ENCODE measurements at places on chromosomes 12 and 14.

- no peak for DNase-seq
Measured at GRCh38 chr12:3186546-3187215, 109.5 kb downstream of the TSPAN9 start.

DNA sequence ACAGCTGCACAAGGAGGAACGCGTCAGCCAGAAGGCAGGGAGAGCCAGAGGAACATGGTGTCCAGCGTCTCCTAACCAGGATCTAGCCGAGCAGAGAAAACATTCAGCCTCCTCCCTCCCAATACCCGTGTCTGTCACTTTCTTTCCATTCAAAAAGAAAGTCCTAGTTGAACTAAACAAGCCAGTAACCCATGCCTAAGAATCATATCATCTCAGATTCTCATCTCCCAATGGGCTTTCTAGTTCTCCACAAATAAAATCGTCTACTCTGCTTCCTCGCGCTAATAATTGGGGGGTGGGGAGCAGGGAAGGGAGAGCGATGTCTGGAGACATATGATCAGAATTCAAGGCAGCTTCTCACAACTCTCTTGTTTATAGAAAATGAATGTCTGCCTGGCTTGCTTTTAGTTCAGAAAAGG lies 7.4 kb downstream of the NKX2-1 start:
- DNase-seq: no peak

DNA sequence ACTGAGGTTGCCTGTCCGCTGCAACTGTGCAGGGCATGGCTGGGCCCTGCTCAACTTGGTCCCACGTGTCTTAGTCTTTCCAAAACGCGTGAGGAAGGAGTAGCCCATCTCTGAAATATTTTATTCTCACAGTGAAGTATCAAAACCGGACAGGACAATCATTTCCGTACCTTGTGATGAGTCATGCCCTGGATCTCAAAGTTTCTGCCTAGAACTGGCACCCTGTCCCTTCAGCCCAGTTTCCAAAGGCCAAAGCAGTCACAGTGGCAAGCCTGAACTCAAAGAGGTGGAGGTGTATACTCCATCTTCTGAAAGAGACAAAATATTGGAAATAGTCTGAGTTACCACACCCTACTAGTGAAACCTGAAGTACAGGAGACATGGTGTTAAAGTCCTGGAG lies 28.5 kb upstream of the SRGAP1 start:
- DNase-seq: no peak

GRCh38 chr12:14261096-14261495 lies 104.4 kb upstream of the ATF7IP start:
- DNase-seq: no peak

DNA sequence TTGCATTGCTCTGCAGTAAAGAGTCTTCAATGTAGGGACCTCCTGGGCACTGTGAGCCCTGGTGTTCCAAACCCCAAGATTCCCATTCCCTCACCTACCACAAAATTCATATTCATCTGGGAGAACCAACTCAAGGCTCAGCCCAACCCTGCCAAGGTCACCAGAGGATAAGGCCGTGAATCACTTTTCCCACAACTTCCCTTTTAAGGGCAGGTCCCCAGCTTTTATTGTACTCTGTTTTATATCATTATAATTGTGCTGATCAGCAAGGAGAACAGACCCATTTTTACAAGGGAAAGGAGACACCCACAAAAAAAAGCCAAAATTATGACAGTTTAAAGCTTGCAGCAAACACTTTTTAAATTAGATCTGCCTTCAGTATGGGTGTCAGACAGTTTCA lies 363.0 kb upstream of the FKBP4 start:
- peak; percentile 47 for DNase-seq

DNA sequence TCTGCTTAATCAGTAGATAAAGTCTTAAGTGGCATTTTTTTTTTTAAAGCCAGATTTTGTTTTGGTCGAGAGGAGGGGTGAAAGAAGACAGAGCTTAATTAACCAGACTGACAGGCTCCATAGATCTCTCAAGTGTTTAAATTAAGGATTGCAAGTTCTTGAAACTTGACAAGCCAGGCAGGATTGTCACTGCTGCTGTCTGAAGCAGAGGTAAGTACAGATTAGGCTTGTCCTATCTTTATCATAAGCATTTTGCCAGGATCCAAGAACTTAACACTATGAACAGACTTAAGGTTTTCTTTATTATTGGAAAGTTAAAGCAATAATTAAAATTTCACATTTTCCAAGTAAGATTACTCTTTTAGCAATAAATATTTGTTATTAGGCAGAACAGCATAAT lies 179.6 kb upstream of the LMO3 start:
- no peak for DNase-seq

- DNase-seq: peak; percentile 26
Measured at GRCh38 chr12:49131894-49132461, 783 bp upstream of the TUBA1B start.

- DNase-seq: no peak
Measured at GRCh38 chr14:49918706-49919105, 25.8 kb downstream of the ARF6 start.

- DNase-seq: no peak
Measured at GRCh38 chr12:41333974-41334373, 145.9 kb downstream of the PDZRN4 start.

GRCh38 chr12:6664902-6665301 lies 2.0 kb upstream of the ING4 start:
- DNase-seq: no peak

DNA sequence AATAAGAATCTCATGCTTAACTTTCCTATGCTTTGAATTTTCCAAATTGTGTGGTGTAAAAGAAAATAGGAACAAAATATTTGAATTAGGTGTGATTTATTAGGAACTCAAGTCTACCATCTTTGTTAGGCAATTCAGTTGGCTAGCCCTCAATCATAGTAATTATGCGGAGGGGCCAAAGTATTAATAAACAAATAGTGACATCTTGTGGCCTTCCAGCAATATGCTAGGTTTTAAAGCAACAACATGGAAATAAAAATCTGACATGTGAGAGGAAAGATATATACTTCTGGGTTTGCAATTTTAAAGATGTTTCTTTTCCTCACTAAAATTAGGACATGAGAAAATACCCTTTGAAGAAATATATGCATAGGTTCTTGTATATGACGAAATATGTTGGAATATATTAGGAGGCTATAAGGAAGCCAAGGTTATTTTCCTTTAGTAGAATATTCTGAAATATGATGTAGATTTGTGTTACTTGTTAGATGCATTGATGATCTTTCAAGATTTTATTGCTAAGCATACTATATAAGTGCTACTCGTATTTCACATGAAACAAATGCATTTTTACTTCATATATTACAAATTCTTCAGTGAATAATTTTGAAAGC lies 200.4 kb downstream of the PTPRO start:
- no peak for DNase-seq

GRCh38 chr12:112850383-112850782 lies 56.4 kb upstream of the OAS1 start:
- DNase-seq: no peak

DNA sequence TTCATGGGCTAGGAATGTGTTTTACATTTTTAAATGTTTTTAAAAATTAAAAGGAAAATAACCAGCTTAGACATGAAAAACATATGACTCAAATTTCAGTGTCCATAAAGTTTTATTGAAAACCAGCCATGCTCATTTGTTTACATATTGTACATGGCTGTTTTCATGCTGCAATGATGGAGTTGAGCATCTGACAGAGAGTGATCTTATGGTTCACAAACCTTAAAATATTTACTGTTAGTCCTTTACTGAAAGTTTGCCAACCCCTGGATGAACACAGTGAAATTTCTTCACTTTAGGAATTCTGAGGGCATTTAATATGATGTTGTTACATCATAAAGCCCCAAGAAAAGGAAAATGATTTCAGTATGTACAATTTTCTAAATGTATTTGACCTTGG lies 16.1 kb downstream of the RASSF9 start:
- DNase-seq: no peak

GRCh38 chr12:78090266-78090665 lies 259.6 kb downstream of the NAV3 start:
- DNase-seq: no peak

- DNase-seq: no peak
Measured at GRCh38 chr14:69183735-69184134, 7.6 kb upstream of the EXD2 start.

DNA sequence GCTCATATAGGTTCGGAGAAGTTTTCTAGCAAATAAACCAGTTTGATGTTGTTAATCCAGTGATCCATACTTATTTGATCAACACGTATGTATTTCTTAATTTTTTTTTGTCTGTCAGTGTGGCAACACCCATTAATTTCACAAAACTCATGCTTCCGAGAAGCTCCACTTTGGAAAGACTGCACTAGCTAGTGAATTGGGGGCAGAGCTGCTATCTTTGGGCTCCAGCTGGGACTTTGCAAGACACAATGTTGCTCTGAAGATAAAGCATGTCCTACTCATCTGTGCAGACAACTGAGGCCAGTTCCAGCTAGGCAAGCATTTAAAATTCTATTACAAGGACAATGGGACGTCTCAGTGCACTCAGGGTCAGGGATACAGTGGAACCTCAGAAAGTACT lies 298.4 kb downstream of the NUAK1 start:
- no peak for DNase-seq

GRCh38 chr14:55914771-55915170 lies 203.4 kb upstream of the PELI2 start:
- DNase-seq: no peak

DNA sequence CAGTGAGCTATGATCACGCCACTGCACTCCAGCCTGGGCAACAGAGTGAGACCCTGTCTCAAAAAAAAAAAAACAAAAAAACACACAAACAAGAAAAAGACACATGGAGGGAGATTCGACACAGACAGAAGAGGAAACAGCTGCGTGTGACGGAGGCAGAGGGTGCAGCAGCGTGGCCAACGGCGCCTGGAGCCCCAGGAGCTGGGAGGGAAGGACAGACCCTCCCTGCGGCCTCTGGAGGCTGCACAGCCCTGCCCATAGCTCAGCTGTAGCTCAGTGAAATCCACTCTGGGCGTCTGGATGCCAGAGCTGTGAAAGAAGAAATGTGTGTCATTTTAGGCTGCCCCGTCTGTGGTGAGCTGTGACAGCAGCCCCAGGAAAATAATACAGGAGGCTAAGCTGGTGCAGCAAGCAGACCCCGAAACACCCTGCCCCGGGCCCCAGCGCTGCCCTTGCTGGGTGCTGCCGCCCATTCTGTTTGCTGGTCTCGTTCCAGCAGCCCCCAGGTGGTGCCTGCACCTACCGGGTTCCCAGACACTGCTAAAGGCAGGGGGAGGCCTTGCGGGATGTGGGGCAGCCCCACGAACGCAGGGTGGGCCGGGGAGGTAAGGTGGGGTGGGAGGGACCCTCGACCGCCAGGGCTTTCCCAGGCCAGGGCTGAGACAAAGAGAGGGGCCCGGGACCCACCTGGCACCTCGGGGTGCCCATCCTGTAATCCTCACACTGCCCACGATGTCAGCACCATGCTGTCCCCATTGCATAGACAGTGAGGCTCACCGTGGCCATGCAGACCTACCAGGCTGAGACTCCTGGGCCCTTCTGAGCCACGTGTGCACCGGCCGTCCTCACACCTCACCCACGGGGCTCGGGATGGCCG lies 21.2 kb downstream of the GALNT9 start:
- DNase-seq: no peak

DNA sequence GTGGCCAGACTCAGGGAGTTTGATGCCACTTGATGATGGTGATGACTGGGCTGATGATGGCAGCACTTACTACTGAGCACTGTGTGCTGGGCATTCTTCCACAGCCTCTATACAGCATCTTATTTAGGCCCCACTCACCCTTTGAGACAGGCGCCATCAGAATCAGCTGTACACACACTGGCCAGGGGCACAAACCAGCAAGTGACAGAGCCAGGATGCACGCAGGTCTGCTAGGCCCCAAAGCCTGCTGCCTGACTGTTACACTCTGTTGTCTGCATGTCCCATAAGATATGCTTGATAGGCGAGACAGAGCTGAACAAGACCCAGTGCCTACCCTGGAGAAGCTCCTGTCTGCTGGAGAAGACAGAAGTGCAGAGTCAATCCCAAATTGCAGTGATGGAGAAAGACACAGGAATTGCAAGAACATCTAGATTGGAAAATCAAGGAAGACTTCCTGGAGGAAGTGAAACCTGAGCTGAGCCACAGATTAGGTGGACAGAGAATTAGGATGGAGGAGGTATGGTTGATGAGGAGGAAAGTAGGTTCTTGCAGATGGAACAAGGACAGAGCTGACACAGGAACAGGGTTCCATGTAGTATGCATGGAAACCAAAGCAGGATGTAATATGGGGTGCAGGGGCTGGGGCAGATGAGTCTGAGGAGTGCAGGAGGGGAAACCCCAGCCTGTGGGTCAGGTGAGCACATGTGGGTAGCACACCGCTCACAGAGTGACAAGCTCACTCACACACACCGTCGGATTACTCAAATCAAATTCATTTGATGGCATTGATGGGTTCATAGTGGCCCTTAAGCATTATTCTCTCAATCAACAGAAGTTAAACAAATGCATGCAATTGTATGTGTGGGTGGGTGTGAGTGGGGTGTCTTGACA lies 117.3 kb downstream of the BEGAIN start:
- no peak for DNase-seq

DNA sequence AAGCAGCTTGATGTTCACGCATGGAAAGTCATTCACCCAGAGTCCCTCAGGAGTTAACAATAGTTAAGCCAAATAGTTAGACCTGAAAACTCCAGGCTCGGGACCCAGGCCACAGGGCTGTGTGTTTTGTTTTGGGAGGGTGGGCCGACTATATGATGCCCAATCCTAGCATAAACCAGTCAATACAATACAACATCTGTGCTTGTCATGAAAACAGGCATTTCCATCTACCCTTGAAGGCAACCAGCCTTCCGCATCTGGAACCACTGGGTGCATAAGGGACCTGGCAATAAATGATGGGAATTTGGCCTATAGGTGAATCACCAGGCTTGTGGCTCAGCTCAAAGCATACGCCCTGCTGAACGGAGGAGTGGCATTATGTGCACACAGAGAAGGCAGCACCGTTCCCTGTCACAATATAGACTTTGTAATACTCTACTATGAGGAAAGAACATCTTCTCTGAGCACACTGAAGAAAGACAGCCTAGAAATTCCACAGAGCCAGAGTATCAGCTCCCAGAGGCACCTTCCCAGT lies 91.0 kb upstream of the FOXN3 start:
- peak; percentile 27 for DNase-seq

DNA sequence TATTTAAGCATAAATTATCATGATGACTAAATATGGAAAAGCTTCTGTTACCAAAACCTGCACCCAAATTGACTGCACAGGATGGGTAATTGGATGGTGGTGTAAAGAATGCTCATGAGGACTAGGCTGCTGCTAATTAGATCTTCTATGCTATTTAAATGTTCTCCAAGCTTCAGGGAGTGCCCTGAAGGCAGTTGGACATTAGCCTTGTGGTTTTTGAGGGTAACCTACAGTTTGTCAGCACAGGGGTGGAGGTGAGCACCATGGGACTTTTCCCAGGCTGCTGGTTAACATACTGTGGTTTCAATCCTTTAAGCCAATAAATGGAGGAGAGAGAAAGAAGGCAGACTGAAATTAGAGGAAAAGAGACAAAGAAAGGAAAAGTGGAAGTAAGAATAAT lies 145.0 kb downstream of the WIF1 start:
- no peak for DNase-seq

DNA sequence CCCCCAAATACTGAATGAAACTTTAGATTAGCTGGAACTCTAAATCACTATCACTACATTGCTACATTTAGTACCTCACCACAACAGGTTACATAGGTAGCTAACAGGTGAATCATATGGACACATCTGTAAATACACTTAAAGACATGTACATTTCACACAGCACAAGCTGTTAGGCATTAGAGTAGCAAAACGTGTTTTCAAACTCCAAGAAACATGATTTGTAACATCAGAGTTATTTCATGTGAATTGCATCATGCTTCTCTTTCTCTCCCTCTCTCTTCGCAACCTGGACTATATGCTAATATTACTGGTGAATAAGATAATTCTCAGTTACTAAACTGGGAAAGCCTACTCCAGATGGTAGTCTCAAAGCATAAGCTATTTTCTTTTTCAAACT lies 4.3 kb downstream of the SEL1L start:
- no peak for DNase-seq

Measured in hepatic stellate cell (primary cell).